ENCODE measurements at places on chromosomes 5 and 9.

DNA sequence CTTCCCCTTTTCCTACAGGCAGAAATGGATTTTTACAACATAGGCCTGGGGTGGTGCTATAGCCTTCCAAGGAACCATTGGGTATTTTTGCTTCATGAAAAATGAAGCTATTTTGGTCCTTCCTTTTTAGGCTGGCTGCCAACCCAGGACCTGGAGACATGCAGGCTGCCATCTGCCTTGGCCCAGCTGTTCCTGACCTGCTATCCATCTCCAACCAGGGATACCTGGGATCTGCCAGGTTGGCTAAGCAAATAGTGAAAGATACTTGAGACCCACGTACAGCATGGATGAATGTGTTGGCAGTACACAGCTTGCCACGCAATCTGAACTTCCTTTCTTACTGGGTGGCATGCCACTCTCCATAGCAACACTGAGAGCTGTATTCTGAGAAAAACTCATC is 31.1 kb downstream of the MRPS27 start:
- no peak for DNase-seq

- DNase-seq, result no peak
Observed at GRCh38 chr5:179182601-179183000, 122.4 kb downstream of the ZNF354C start.

- peak; percentile 43 for DNase-seq
Observed at GRCh38 chr5:83475935-83476814, 4.6 kb downstream of the VCAN start.

DNA sequence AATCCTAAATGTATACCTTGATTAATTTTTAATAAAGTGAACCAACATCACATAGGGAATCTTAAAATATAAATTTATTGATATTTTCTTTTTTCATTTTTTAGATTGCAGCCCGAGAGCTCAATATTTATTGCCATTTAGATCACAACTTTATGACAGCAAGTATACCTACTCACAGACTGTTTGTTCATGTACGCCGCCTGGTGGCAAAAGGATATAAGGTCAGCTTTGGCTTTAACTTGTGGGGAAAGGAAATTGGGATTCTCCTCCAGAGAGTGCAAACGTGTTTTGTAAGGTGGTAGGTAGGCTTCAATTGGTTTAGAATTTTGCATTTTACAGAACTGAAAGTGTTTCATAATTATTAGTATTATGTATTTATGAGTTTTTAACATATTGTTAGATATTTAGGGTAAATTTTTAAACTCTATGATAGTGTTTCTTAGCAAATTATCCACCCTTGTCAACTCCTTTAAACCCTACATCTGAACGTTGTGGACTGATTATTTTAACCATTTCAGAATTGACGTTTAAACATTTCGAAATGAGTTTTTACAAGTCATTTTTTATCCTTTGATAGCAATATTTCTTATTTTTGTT is 17.5 kb upstream of the DHFR start:
- peak; percentile 74 for DNase-seq

DNA sequence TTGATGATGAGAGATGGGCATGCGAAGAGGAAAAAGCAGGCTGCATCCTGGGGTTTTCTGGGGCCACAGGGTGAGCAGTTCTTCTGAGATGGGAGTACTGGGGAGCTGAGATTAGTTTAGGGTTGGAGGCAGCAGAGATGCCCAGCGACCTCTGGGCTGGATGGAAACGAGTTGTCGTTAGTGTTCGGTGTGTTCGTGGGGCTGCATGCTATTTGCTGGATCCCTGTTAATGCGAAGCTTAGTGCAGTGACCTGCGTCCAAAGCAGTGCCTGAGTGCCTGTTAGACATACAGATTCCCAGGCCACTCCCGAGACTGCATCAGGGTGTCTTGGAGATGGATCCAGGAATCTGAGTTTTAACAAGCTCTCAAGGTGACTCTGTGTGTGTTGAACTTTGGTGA is 201.3 kb downstream of the CACNA1B start:
- no peak for DNase-seq

DNA sequence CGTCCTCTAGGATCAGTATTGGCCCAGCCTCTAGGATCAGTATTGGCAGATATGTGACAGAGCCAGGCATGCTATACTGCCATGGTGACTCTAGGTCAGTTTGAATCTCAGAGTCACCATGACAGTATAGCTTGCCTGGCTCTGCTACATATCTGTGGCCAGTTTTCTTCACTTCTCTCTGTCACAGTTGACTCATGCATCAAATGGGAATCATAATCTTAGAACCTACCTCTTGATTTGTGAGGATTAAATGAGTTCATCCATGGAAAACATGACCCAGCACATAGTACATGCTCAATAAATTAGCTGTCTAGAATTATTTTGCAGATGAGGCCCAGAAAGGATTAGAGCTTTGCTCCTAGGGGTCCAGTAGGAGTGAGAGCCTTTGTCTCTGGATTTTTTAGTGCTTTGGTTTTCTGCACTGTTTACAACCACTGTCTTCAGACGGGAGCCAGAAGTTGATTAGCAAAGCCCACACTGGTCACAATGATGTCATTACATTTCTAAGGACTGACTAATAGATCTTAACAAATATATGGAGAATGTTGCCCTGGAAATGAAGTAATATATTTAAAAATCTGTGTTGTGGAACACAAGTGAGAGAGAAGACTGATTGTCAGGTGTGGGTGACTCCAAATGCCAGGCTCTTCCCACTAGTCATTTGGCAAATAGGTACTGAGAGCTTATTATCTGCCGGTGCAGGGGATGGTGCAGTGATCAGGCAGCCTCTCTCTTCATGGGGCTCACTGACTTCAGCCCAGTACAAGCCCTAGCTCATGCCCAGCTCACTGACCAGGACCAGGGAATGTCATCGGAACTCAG is 76.0 kb downstream of the COL15A1 start:
- peak; percentile 98 for DNase-seq

GRCh38 chr9:138045541-138046490 is 168.2 kb downstream of the CACNA1B start:
- no peak for DNase-seq

- DNase-seq, result no peak
Observed at GRCh38 chr5:173839117-173839713, 48.9 kb upstream of the CPEB4 start.

DNA sequence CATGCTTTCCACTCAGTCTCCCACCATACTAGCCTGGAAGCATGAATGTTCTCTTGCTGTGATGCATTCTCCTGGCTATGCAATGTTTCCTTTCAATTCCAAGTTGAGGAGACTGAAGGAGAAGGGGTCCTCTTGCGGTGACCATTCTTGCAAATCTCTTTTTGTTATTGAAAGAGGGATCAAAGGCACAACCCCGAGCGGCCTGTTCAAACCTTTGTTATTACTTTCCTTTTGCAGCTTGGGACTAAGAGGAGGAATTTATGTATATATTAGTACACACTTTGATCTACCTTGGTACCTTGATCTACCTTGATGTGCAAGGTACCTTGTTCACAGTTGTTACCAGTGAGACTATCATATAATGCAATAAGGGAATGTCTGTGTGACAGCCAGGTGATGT is 147.3 kb downstream of the KCTD16 start:
- no peak for DNase-seq

Data from mesenchymal stem cell (in vitro differentiated cells and primary cell).